ENCODE measurements at places on chromosomes 1 and 21. TPM values are rescaled to one million over a fixed set of nuclear protein-coding genes. Genes with fewer than 3 reads are reported as not detected.

Gene PLA2G2C
- not detected for total RNA-seq

Gene ZSWIM5
- total RNA-seq: 0.02 TPM

DNA sequence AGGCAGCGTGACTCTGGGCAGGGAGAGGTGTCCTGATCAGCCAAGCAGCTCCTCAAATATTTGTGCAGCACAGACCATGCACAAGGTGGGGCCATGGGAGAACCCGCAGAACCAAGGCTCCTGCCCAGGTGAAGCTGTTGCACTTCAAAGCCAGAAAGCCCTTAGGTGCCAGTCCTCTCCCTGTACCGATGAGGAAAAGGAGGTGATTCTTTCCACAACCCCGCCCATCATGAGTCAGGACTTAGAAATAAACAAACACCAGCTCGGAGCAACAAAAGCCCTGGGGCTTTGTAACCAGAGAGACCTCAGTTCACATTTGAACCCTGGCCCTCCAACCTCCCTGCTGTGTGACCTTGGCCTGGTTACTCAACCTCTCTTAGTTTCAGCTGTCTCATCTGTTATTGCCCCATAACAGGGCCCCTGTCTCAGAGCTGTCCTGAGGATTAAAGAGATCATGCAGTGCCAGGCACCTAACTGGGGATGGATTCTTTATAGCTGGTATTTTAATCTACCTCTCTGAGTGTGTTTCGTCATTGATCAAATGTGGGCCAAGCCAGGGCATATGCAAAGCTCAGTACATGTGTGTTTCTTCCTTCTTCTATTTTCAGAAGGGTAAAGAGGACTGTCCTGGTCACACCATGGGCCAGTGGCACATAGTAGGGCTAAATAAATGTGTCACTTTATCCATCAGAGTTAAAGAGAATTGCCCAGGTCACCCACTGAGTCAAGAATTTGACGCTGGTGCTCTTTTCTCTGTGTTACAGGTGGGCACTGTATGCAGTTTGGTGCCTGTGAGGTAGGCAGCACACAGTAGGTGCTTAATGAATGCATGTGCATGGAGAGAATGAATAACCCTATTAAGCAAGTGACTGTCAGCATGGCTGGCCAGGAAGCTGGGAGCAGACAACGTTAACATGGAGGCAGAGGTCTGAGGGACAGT is 1.4 kb downstream of the LDLRAD1 start:
- peak; percentile 86 for DNase-seq

DNA sequence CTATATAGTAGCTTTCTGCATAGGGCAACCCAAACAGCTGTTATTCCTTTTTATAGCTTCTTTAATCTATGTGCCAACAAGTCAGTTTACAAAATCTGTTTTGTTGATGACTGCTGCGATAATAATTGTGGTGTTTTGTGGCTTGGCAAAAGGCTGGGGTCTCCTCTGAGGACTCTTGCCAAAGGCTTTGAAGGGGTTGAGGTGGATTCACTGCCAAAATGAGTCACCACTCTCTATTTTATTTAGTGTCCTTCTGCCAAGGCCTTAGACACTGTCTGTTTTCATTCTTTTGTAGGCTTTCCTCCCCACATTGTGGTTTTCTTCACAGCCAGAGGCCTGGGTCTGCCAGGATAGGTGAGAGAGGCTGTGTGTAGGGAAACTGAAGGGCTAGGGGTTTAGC is 161.8 kb downstream of the NFIA start:
- DNase-seq: peak; percentile 50

- no peak for DNase-seq
Observed at GRCh38 chr1:78036450-78036849, 9.3 kb upstream of the GIPC2 start.

DNA sequence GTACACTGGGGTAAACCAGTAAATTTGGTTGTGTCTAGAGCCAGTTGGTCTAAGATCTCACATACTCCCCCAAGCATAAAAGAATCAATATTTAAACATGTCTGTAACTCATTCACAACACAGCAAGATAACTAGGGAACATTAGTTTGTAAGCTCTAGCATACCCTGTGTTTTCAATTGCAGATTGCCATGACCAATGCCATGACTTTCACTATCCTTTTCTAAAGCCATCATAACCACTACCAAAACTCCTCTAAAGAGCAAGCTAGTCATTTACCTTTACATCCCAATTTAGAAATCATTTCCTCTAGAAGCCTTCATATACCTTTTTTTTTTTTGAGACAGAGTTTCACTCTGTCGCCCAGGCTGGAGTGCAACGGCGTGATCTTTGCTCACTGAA is 56.5 kb upstream of the PLA2G4A start:
- no peak for DNase-seq

DNA sequence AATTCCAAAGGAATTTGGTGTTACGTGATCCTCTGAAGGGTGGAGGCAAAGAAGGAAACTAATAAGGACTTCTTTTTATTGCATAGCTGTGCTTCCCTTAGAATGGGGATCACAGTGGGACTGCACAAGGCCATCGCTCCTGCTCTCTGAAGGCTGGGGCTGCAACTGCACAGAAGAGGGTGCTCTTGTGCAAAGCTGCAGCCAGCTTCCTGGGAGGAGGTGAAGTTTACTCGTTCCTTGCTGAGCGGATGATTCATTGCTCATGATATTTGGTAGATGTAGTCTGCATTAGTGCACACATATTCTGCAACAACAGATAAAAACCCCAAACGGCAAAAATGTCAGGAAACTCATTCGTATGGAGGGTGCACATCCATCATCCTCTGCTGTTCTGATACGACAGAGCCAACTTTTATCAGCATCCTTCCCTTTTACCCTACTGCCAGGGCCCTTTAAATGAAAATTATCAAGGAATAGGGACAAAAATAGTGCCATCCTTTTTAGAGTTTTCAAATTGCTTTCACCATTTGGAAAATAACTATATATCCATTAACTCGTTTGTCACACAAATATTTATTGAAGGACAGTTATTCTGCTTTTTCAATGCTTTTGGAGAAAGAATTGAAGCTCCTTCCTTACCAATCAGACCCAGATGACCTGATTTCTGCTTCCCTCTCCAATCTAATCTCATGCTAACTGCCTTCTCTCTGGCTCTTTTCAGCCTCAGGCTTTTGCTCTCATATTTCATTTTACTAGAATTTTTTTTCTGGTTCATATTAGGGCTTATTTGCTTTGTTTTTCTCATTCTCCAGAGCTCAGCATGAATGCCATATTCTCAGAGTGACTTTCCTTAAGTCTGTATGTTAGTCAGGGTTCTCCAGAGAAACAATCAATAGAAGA is 263.6 kb downstream of the DUSP10 start:
- DNase-seq: peak; percentile 88
